ENCODE measurements at places on chromosomes 11 and 22.
A peak's percentile ranks its signal among the peaks of the same experiment; 100 is the strongest.

DNA sequence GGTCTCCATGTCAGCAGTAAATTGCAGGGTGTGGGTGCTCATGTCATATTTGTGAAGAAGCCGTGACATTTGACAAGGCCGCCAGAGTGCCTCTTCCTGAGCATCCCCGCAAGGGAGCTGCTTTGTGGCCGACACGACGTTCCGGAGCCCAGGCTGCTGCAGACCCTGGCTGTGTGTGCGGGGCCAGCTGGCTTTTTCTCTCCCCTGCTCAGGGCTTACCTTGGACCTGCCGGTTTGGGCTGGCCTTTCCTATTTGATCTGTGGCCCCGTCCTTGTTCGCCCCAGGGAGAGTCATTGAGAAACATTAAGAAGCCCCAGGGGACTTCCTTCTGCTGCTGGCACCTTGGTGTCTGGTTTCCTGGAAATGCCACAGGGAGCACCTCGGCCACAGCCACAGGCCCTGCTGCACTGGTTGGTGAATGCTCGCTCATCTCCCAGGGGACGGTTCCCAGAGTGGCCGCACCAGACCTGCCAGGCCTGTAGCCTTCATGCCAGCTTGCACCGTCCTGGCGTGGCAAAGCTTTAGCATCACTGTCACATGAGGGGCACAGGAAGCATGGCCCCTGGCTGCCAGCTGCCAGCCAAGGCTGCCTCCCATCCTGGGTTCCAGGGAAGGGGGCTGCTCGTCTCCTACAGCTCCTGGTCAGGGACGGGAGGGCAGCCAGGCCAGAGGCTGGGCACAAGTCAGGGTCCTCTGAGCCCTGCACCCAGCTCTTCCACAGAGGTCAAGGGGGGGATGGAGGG, 5.4 kb downstream of the GRK2 start:
- DNase-seq, result peak; percentile 90

- no peak for DNase-seq
Observed at GRCh38 chr22:25029181-25029580, 76.7 kb downstream of the KIAA1671 start.

GRCh38 chr22:37179622-37180420, 8.2 kb downstream of the C1QTNF6 start:
- no peak for DNase-seq

DNA sequence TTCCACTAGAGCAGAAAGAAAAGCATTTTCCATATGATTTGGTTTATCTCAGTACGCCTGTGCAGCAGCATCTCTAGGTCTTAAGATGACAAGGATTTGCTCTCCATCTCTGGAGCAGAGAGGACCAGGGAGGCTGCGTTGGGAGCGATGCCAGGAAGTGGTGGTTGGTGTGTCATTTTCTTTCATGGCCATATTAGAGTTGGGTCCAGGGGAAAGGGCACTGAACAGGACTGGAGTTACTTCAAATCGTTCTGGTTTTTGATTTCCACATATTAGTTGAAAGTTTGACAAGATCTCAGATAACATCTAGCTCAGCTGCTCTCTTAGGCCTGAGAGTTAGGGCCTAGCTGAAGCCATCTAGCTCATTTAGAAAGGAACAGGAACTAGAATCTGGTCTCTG, 157.7 kb downstream of the ADAMTS15 start:
- DNase-seq, result no peak

- no peak for DNase-seq
Observed at GRCh38 chr11:72750086-72750485, 2.1 kb downstream of the ARAP1 start.

GRCh38 chr11:117061256-117061655, 37.0 kb downstream of the SIK3 start:
- no peak for DNase-seq

GRCh38 chr11:64316672-64317324, 561 bp downstream of the TRMT112 start:
- no peak for DNase-seq

DNA sequence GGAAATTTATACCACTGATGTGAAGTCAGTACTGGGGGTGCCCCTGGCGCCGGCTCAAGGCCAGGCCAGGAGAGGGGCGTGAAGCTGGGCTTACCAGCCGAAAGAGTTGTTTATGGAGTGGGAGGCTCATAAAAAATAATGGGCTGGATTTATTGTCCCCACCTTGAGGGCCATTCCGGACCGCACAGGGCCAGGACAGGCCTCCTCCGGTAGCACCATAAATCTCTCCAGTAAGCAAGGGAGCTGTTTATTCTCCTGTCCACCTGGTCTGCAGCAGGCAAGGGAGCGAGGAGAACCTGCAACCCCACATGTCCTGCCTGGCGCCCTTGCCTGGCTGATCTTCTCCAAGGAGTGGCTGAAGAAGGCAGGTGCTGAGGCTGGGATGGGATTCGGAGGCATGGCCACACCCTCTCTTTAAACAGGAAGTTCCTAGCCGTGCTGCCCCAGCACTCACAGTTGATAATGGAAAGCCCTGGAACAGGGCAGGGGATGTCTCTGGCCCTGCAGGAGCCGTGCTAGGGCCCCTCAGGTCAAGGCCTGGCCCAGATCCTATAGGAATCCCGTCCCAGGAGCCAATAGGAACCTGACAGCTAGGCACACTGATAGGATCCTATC, 65.1 kb downstream of the SCUBE1 start:
- no peak for DNase-seq

DNA sequence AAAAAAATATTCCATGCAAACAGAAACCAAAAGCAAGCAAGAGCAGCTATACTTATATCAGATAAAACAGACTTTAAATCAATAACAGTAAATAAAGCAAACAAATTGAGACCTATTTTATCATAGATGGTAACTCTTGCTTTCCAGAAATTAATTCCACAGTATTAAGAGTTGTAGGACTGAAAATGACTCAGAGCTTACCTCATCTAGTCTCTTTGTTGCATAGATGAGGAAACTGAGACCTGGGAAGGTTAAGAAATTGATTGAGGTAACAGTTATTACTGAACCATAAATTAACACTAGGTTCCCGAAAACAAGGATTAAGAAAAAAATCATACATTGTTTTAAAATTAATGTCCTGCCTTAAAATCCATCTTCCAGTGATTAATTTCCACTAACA, 123.8 kb downstream of the PLEKHA7 start:
- no peak for DNase-seq

GRCh38 chr11:27926981-27927481, 180.9 kb downstream of the KIF18A start:
- DNase-seq, result peak; percentile 66

GRCh38 chr11:125329786-125330185, 165.2 kb downstream of the PKNOX2 start:
- no peak for DNase-seq

GRCh38 chr11:92347454-92347853, 122.8 kb downstream of the FAT3 start:
- DNase-seq, result no peak

DNA sequence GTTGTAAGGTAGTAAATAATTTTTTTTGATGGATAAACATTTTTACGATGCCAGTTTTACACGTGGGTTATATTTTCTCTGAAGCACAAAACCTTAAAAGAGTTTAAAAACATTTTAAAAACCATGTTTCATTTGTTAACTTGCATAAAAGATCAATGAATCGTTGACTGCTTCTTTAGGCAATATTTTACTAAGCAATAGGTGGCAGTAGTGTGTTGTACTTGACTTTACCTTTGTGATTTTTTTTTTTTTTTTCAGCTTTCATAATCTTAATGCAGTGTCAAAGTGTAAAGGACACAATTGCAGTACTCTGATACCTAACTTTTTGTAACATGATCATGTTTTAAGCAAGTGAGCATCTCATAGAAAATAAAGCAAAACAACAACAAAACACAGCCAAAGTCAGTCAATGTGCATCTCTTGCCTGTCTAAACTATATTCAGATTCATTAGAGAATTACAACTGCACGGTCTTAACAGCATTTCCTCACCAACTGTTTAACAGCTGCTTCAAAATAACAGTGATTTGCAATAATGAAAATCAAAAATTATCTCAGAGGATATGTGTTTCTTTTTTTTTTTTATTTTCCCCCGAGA, 27.7 kb downstream of the DNAJC24 start:
- peak; percentile 23 for DNase-seq

GRCh38 chr22:36541831-36542411, 13.0 kb upstream of the EIF3D start:
- no peak for DNase-seq

GRCh38 chr22:28791841-28792490, 8.4 kb downstream of the XBP1 start:
- no peak for DNase-seq

GRCh38 chr22:47837703-47838102, 1075.3 kb downstream of the TBC1D22A start:
- DNase-seq, result peak; percentile 12
